ENCODE measurements at places on chromosomes 11 and 22. TPM values are rescaled to one million over a fixed set of nuclear protein-coding genes. Genes with fewer than 3 reads are reported as not detected.
A peak's percentile ranks its signal among the peaks of the same experiment; 100 is the strongest.

GRCh38 chr22:43203471-43203981, 16.6 kb upstream of the TTLL12 start:
- no peaks in the 10 kb centered on the region for H3K27me3 ChIP-seq
- H3K4me1 ChIP-seq, result peaks cover 13% of the 10 kb centered on the region
- no peak overlapping the region for H3K4me3 ChIP-seq
- H3K27ac ChIP-seq, result no peak overlapping the region

- H3K36me3 ChIP-seq, result no peaks in the 10 kb centered on the region
- H3K27ac ChIP-seq, result no peak overlapping the region
- no peaks in the 10 kb centered on the region for H3K4me1 ChIP-seq
- DNase-seq, result peak; percentile 51
- no peaks in the 10 kb centered on the region for H3K27me3 ChIP-seq
Measured at GRCh38 chr22:28855355-28856094, 27.8 kb upstream of the ZNRF3 start.

DNA sequence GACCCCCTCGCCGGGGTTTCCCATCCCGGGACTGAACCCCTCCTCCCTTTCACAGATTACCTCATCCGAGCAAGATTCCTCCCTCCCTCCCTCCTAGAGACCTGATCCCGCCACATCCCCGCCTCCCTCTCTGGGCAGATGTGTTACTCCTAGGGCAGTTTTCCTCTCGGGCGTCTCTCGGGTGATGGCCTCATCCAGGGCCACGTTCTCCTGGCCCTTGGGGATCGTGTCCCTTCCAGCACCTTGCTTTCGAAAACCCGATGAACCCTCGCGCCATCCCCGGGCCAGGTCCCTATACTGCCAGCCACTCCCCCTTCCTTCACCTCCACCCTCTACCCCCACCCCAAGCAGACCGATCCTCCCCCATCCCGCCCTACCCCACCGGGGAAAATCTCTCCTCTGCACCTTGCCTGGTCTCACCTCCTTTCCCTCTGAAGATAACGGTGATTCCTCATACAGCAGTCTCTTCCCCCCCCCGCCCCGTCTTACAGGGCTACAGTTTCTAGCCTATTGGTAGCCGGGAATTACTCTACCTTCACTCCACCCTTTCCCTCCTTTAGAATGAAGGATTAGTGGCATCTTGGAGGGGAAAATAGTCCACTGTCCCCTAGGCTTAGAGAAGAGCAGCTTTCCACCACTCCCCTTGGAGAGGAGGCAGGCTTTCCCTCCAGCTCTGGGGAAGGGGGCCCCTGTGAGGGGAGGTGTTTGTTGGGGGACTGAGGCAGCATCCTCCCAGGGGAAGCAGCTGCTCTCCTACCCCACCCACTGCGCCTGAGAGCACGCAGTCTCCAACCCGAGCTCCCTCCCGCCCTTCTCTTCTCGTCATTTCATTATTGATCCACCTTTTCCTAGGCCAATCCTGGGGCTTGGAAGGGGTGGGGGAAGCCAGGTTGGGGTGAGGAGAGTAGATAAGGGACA, 1.2 kb downstream of the KMT2A start:
- peak overlapping the region; percentile 76 for H3K4me3 ChIP-seq
- H3K27me3 ChIP-seq, result no peaks in the 10 kb centered on the region
- peak overlapping the region; percentile 89 for H3K27ac ChIP-seq
- peak; percentile 29 for DNase-seq
- no peaks in the 10 kb centered on the region for H3K36me3 ChIP-seq

The FGF4 gene
- polyA plus RNA-seq, result not detected

All from CD8-positive, alpha-beta memory T cell (primary cell).